Stimulated activated CD4-positive, alpha-beta T cell treated with anti-CD3 and anti-CD28 coated beads, TNF-alpha, amount 100 ng/mL, for 48 hours (primary cell): ENCODE measurements at places on chromosomes 6 and 20.

DNA sequence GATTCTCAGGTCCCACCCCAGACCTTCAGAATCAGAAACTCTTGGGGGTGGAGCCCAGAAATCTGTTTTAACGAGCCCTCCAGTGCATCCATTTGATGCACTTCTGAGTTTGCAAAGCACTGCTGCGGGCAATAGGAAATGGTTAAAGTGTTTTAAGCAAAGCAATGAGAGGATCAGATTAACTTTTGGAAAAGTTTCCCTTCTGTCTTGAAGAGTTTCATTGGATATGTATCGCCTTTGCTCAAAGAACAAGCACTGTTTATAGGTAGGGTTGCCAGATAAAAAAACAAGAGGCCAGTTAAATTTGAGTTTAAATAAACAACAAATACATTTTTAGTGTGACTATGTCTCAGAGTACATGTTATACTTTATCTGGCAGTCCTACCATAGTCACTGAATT is 226.0 kb downstream of the BMP7 start:
- no peak for DNase-seq

- no peak for DNase-seq
These were observed 129.1 kb downstream of the PACRG start for GRCh38 chr6:162856885-162857284.

- DNase-seq, result no peak
These were observed 43.1 kb downstream of the PTCHD4 start for GRCh38 chr6:48067886-48068277.

- DNase-seq, result no peak
These were observed 501 bp downstream of the PLCG1 start for GRCh38 chr20:41137614-41138474.

- no peak for DNase-seq
These were observed 45.3 kb upstream of the RAB32 start for GRCh38 chr6:146498309-146498708.

- DNase-seq, result no peak
These were observed 40.3 kb upstream of the ARMC2 start for GRCh38 chr6:108807928-108808327.

DNA sequence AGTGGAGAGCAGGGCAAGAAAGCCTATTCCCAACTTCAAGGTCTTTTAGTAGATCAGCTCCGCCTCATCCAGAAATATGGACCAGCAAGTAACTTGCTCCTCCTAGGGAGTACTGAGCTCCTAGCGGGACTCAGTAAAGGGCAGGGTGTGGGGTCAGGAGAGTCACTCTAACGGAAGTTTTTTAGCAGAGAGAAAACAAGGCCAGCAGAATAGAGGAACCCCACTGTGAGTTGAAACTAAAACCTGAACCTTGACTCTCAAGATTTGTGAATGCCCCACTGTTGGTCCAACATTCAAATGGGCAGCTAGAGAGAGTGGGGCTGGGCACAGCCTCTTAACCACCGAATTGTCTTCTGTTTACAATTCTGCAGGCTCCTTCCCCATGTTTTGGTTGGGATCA is 244.8 kb downstream of the FARS2 start:
- no peak for DNase-seq
